ENCODE measurements at places on chromosomes 12 and 14. TPM values are rescaled to one million over a fixed set of nuclear protein-coding genes. Genes with fewer than 3 reads are reported as not detected.

- no peaks in the 10 kb centered on the region for H3K27me3 ChIP-seq
- DNase-seq = no peak
- no peak overlapping the region for H3K4me3 ChIP-seq
- no peaks in the 10 kb centered on the region for H3K36me3 ChIP-seq
- no peaks in the 10 kb centered on the region for H3K4me1 ChIP-seq
Measured at GRCh38 chr14:103220982-103221641, 97.9 kb downstream of the TNFAIP2 start.

Gene APEX1
- total RNA-seq = 128 TPM

DNA sequence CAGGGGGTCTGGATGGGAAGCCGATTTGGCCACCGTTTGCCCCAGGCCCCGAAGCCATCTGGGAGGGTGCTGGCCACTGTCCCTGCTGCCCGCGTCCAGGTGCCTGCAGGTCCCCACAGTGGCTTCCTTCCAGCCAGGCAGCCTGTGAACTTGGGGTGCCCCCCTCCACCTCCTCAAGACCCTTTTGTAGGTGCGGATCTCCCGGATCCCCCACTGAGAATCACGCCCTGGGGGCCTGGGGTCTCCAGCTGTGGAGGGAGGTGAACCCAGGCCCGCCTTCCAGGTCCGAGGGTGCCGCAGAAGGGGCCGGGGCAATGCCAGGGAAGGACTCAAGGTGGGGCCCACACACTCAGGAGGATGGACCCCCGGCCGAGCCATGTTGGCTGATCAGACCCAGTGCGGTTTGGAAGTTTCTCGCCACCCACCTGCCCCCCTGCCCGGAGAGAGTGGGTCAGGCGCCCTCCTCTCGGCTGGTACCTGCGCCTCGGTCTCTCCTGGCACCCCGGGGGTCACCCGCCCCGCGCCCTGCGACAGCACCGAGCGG, 1.7 kb downstream of the MMP17 start:
- no peak overlapping the region for H3K27ac ChIP-seq
- DNase-seq = no peak
- H3K27me3 ChIP-seq = no peaks in the 10 kb centered on the region
- H3K4me1 ChIP-seq = peaks cover 19% of the 10 kb centered on the region
- no peak overlapping the region for H3K4me3 ChIP-seq

DNA sequence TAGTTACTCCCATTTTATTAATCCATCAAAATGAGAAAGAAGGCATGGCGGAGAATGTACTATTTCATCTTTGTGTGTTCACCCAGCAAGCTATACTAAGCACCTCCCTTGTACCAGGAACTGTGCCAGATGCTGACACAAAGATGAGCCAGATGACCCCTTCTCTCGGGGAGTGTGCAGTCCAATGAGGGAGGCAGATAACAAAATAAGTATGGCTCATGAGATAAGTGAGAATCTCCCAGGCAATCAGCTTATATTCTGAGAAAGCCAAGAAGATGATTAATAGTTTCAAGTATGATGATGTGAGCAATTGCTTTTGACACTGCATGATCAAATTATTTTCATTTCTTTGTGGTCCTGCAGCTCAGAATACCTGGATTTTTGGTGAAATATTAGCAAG, 1.3 kb upstream of the TMEM233 start:
- H3K36me3 ChIP-seq = no peaks in the 10 kb centered on the region
- H3K27ac ChIP-seq = no peak overlapping the region
- H3K4me1 ChIP-seq = no peaks in the 10 kb centered on the region
- no peak overlapping the region for H3K4me3 ChIP-seq
- peaks cover 4% of the 10 kb centered on the region for H3K27me3 ChIP-seq

Gene SLC6A13
- total RNA-seq = 1.5 TPM

Gene KLHL33
- total RNA-seq = 0.19 TPM

GRCh38 chr12:81815611-81816010, 56.5 kb upstream of the PPFIA2 start:
- no peaks in the 10 kb centered on the region for H3K36me3 ChIP-seq
- no peaks in the 10 kb centered on the region for H3K4me1 ChIP-seq
- H3K4me3 ChIP-seq = no peak overlapping the region
- no peak overlapping the region for H3K27ac ChIP-seq
- no peak for DNase-seq
- H3K27me3 ChIP-seq = no peaks in the 10 kb centered on the region

Gene GPR68
- 4.9 TPM for total RNA-seq

Gene PROX2
- 0.54 TPM for total RNA-seq

DNA sequence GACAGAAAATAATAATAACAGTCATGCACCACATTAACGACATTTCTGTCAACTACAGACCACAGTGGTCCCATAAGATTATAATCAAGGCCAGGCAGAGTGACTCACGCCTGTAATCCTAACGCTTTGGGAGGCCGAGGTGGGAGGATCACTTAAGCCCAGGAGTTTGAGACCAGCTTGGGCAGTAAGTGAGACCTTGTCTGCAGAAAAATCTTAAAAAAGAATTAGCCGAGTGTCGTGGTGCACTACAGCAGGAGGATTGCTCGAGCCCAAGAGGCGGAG, 8.6 kb downstream of the NAB2 start:
- H3K4me1 ChIP-seq = peaks cover 18% of the 10 kb centered on the region
- peak overlapping the region; percentile 36 for H3K27ac ChIP-seq
- no peak overlapping the region for H3K4me3 ChIP-seq
- peaks cover 6% of the 10 kb centered on the region for H3K36me3 ChIP-seq

DNA sequence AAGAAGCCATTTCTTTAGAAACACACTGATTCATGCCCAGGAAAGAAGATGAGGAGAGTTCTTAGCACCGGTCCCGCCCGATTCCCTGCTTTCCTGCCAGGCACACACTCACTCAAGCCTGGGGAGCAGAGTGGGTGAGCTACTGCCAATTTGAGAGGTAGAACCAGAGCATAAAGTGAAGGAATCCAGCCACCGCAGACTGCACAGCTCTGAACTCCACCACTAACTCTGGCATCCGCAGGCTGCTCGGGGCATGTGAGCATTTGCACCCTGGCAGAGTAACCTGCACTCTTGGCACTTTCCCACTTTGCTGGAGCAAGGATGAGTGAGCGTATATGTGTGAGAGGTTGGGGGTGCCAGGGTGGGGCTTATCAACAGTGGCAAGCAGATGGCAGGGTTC, 4.0 kb upstream of the SYNDIG1L start:
- H3K27me3 ChIP-seq = peaks cover 9% of the 10 kb centered on the region
- H3K27ac ChIP-seq = no peak overlapping the region
- no peak for DNase-seq
- H3K4me3 ChIP-seq = no peak overlapping the region

- peaks cover 3% of the 10 kb centered on the region for H3K27me3 ChIP-seq
- peak overlapping the region; percentile 74 for H3K4me3 ChIP-seq
- H3K36me3 ChIP-seq = no peaks in the 10 kb centered on the region
- no peak for DNase-seq
Measured at GRCh38 chr14:54564071-54564867, 2.7 kb upstream of the SAMD4A start.

GRCh38 chr12:18681818-18682217, 56.0 kb downstream of the PLCZ1 start:
- H3K4me1 ChIP-seq = no peaks in the 10 kb centered on the region
- H3K4me3 ChIP-seq = no peak overlapping the region
- no peak overlapping the region for H3K27ac ChIP-seq
- H3K36me3 ChIP-seq = no peaks in the 10 kb centered on the region
- DNase-seq = no peak

DNA sequence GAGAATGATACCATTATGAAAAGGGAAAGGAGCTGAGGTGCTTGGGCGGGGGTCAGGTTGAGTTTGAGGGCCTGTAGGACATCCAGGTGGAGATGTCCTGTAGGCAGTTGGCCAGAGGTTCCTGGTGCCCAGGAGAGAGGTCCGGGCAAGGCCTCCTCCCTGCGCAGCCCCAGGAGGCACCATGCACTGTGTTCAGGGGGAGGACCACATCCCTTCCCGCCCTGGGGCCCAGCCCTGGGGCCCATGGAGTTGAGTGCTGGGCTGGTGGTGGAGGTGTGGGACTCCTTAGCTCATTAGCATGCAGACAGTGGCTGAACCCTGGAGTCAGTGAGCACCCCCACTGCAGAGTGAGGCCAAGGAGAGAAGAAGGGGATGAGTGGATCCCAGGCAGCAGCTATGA, 5.7 kb upstream of the FAIM2 start:
- no peaks in the 10 kb centered on the region for H3K4me1 ChIP-seq
- DNase-seq = no peak
- H3K27me3 ChIP-seq = no peaks in the 10 kb centered on the region
- no peak overlapping the region for H3K27ac ChIP-seq
- H3K4me3 ChIP-seq = no peak overlapping the region
- H3K36me3 ChIP-seq = no peaks in the 10 kb centered on the region

Gene STAC3
- total RNA-seq = 6.2 TPM

DNA sequence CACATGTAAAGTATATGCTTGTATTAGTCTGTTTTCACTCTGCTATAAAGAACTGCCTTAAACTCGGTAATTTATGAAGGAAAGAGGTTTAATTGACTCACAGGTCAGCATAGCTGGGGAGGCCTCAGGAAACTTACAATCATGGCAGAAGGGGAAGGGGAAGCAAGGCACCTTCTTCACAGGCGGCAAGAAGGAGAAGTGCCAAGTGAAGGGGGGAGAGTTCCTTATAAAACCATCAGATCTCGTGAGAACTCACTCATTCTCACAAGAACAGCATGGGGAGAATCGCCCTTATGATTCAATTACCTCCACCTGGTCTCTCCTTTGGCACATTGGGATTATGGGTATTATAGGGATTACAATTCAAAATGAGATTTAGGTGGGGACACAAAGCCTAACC, 229.5 kb upstream of the PLXNC1 start:
- no peak overlapping the region for H3K4me3 ChIP-seq
- no peak overlapping the region for H3K27ac ChIP-seq
- DNase-seq = no peak
- H3K36me3 ChIP-seq = no peaks in the 10 kb centered on the region

Gene GLI1
- 0.41 TPM for total RNA-seq

Gene IRAK3
- 1.9 TPM for total RNA-seq

- no peaks in the 10 kb centered on the region for H3K4me1 ChIP-seq
- DNase-seq = no peak
- no peaks in the 10 kb centered on the region for H3K27me3 ChIP-seq
- no peak overlapping the region for H3K4me3 ChIP-seq
- H3K36me3 ChIP-seq = no peaks in the 10 kb centered on the region
Measured at GRCh38 chr14:100202712-100203111, 36.2 kb upstream of the YY1 start.

DNA sequence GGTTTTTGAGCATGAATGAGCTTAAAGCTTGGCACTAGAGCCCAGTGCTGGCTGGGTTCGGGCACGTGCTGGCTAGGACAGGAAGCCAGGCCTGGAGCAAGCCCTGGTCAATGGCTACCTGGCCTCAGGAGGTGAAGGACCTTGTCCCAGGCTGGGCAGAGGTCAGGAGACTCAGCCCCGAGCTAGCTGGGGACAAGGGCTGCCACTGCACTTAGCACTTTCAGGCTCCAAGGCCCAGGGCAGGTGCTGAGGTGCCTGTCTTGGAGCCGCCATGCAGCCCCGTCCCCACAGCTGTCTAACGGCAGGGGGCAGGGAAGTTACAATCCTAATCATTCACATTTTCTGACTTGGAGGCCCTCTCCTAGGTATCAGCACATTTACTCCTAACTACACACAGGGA, 4.3 kb upstream of the AQP6 start:
- no peak for DNase-seq
- no peaks in the 10 kb centered on the region for H3K27me3 ChIP-seq
- H3K4me1 ChIP-seq = peaks cover 9% of the 10 kb centered on the region
- H3K4me3 ChIP-seq = no peak overlapping the region
- no peak overlapping the region for H3K27ac ChIP-seq
- H3K36me3 ChIP-seq = no peaks in the 10 kb centered on the region

DNA sequence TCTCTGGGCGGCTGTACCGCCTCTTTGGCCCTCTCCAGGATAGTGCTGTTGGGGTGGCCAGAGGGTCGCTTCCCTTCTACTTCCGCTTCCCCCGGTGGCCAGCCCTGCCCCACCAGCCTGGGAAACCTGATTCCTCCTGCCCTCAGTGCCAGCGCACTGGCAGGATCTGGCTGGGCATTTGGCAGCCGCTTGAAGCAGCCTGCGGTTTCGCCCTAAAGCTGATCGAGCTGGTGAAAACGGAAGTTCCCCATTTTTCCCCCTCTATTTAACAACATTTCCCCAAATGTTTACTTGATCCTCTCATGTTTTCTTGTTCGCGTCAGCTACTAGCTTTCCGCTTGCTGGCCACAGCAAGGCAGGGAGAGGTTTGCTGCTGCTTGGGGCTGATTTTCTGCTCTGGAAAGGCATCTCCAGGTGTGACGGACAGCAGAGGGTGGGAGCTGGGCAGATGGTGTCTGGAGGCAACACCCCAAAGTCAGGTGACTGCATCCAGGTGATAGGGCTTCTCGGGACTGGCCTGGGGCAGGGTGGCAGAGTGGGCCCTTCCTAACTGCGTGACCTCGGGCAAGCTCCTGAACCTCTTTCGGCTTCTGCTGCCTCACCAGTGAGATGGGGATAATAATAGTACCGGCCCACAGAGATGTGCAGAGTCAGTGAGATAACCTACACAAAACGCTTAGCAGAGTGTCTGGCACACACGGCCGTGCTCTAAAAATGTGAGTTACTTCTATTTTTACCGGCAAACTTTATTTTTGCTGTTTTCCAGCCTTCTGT, 53.1 kb downstream of the TSPAN9 start:
- no peak overlapping the region for H3K4me3 ChIP-seq
- H3K27me3 ChIP-seq = peaks cover 14% of the 10 kb centered on the region
- peaks cover 9% of the 10 kb centered on the region for H3K4me1 ChIP-seq
- no peak for DNase-seq

DNA sequence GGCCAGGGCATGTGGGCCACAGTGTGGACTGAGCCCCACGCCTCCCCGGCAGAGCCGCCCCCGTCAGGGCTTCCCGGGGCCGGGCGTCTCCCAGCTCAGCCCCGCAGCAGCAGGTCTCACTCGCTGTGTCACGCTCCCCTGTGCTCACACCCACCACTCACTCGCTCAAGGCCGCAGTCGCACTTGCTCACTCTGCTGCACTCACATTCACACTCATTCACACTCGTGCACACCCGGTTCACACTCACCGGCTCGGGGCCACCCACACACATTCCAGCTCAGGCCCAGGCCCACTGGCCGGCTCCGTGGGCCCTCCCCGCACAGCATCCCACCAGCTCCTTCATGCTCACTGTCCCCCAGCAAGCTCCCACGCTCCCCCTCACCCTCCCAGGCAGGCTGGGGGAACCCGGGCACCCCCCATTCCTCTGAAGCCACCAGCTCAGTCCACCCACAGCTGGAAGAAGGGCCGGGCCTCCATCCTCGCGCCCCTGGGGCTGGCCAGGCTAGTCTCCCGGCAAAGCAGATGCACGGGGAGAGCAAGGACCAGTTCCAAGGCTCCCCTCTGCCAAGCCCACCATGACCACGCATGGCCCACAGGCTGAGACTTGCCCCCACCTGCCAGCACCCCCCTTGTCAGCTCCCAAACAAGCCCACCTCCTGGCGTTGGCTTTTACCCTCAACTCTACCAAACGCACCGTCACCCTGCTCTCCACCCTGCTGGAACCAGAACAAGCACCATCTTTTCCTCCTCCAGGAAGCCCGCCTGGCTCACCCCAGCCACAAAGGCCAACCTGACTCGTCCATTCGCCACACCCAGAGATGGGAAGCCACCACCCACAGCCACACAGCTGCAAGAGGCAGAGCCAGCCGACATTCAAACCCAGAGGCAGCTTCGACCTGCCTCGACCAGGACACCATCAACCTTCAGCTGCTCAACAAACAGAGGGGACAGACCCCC, 28.0 kb downstream of the NCOR2 start:
- peaks cover 7% of the 10 kb centered on the region for H3K36me3 ChIP-seq
- no peaks in the 10 kb centered on the region for H3K27me3 ChIP-seq
- no peak for DNase-seq
- H3K4me1 ChIP-seq = peaks cover 8% of the 10 kb centered on the region

Gene SLC5A8
- not detected for total RNA-seq

Gene POTEG
- not detected for total RNA-seq
